CD4-positive, alpha-beta T cell treated with Interleukin-15 for 4 hours (primary cell): ENCODE measurements at places on chromosomes 4 and X.

- DNase-seq = no peak
Observed at GRCh38 chr4:110183643-110184042, 14.8 kb downstream of the ELOVL6 start.

DNA sequence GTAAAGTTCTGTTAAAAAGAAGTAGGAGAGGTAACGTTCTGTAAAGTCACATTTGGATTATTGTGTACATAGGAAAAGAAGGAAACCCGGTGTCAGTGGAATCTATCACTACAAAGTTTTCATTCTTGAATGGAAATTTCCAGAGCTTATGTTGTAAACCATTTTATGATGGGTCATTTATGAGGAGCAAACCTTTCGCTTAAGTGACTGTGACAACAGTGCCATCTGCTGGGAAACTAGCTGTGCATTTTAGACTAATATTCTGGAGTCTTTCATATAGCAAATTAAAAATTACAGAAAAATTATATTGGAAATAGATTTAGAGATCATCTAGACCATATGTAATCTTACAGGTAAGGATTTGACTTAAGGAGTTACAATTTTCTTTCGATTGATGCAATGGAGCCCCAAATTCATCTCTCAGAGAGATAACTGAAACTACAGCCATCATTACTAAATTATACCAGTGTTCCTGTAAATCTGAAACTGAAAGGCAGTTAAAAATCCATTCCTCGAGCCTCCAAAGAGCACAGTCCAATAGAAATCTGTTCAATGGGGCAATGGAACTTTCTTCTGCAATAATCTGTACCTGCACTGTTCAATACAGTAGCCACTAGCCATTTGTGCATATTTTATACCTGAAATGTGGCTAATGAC is 26.9 kb downstream of the ASB9 start:
- peak; percentile 54 for DNase-seq

DNA sequence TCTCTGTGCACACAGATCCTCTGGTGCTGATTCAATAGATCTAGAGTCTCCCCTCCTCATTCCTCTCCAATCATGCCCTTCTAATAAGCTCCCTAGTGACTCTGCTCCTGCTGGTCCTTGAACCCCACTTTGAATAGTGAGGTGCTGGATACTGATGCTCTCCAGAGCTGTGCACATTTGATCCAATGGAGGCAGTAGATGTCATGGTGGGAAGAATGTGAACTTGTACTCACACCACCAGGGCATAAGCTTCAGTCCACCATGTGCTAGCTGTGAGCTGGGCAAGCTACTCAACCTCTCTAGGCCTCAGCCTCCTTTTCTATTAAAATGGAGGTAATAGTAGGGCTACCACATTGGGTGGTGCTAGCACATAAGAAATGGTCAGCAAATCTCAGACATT is 241.1 kb downstream of the SPATA18 start:
- DNase-seq = no peak

DNA sequence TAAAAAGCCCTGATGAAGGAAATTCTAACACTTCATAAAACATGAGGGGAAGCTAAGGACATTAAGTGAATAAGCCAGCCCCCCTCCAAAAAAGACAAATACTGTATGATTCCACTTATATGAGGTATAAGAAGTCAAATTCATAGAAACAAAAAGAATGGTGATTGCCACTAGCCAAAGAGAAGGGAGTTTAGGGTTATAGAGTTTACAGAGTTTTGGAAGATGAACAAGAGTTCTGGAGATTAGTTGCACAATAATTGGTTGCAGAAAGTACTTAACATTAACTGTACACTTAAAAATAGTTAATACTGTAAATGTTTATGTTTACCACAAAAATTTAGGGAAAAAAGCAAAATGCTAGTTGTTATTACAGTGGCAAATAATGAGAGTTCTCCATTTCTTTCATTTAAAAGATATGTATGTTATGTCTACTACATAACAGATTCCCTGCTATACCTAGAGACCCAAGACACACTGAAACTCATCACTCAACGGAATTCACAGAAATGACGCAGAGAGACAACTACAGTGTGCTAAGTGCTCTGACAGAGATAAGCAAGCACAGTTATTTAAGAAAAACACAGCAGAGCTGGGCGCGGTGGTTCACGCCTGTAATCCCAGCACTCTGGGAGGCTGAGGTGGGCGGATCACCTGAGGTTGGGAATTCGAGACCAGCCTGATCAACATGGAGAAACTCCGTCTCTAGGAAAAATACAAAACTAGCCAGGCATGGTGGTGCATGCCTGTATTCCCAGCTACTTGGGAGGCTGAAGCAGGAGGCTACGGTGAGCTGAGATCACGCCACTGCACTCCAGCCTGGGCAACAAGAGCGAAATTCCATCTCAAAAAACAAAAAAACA is 37.2 kb downstream of the EIF4E start:
- no peak for DNase-seq

GRCh38 chr4:171650543-171650942 is 162.7 kb upstream of the GALNTL6 start:
- DNase-seq = no peak

- no peak for DNase-seq
Observed at GRCh38 chrX:110965409-110966090, 130.4 kb upstream of the PAK3 start.

- DNase-seq = no peak
Observed at GRCh38 chr4:70183168-70183939, 12.2 kb upstream of the ODAM start.

DNA sequence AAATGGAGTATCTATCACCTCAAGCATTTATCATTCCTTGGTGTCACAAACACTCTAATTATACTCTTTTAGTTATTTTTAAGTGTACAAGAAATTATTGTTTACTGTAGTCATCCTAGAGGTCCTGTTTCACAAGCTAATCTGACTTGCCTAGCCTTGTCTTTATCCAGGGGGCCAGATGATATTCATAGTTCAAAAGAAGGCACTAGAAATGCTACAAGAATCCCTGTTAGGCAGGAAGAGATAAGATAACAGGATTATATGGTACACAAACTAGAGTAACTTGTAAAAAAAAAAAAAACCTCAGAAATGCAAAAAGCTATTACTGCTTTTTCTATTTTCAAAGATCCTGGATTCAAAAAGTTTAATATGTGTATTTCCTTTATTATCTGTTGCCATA is 95.8 kb downstream of the MBNL3 start:
- DNase-seq = no peak

GRCh38 chrX:119984652-119985051 is 41.1 kb upstream of the NKAP start:
- DNase-seq = no peak

- DNase-seq = no peak
Observed at GRCh38 chrX:50081282-50081889, 119.4 kb downstream of the AKAP4 start.

GRCh38 chrX:24333371-24333770 is 19.5 kb upstream of the SUPT20HL2 start:
- no peak for DNase-seq

GRCh38 chr4:121155893-121156292 is 8.2 kb downstream of the TNIP3 start:
- no peak for DNase-seq

- no peak for DNase-seq
Observed at GRCh38 chrX:38154818-38155217, 65.9 kb downstream of the SRPX start.
